Fibroblast of skin of right biceps (primary cell): ENCODE measurements at places on chromosomes 7 and 10.

DNA sequence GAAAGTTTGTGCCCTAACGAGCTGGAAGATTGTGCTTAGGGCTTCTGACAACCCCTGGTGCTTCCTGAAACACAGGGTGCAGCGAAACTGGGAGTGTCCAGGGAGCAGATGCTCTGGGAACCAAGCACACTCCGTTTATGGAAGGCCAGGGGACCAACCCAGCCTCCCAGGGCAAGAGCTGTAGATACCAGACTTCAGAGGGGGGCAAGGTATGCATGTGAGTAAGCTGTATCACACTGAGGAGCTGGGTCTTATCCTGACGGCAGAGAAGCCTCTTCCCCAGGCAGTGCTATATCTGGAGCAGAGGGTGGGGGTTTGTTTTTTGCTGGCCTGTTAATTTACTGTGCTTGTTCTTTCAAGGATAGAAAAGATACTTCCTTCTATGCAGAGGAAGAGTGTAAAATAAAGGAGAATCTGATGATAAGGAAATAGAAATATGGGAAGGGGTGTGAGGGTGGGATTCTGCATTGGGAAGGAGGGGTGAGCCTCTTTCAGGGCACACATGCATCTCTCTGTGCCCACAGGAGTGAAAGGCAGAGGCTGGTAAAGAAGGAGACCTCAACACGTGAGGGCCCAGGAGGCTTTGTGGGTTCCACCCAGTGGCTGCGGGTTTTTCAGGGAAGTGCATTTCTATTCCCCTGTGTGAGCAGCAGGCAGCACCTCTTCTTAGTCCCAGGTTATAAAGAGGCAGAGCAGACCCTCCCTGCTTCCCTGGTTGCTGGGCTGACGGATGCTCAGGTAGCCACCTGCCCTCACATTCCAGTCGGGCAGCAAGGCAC is 314.1 kb downstream of the TCERG1L start:
- DNase-seq: no peak

DNA sequence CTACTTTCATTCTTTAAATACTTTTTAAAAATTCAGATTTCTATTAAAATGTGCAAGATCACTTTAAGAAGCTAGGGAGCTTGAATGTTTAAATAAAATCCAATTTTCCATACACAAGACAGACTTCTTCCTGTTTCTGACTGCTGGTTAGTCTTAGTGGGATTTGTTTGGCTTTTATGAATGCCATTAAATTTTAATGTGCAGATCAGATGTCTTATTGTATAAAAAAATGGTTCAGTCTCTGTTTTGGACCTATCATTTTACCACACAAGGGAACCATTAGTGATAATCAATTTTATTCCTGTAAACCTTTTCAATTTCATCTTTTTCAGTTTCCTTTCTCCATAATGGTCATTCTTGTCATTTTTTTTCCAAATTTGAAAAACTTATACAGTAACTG is 63.2 kb downstream of the VCL start:
- peak; percentile 30 for DNase-seq

GRCh38 chr10:79087721-79088120 is 19.0 kb downstream of the ZMIZ1 start:
- DNase-seq: no peak

- DNase-seq: no peak
Measured at GRCh38 chr10:126216632-126216961, 171.7 kb downstream of the ADAM12 start.

DNA sequence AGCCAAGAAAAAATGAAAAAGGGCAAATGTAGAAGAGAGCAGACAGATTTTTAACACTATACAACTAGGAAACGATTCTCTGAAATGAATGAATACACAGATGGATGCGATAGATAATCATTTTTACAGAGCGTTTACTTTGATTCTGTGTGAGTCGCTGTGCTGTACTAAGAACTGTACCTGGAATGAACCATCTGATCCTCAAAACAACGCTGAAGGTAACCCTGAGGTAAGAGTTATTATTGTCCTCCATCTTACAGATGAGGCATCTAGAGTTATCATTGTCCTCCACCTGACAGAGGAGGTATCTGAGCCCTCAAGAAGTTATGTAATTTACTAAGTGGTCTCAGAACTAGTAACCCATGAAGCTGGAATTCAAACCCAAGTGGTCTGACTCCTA is 80.2 kb downstream of the CHCHD3 start:
- no peak for DNase-seq

GRCh38 chr10:116892907-116893685 is 43.8 kb downstream of the ENO4 start:
- no peak for DNase-seq

GRCh38 chr7:99928994-99929729 is at the start of gene GJC3:
Gene GJC3 (minus strand): TSS chr7:99929620. CDS start chr7:99929620, 0 bp downstream.
- peak; percentile 57 for DNase-seq
